ENCODE measurements at places on chromosomes 16 and 17.
A peak's percentile ranks its signal among the peaks of the same experiment; 100 is the strongest.

DNA sequence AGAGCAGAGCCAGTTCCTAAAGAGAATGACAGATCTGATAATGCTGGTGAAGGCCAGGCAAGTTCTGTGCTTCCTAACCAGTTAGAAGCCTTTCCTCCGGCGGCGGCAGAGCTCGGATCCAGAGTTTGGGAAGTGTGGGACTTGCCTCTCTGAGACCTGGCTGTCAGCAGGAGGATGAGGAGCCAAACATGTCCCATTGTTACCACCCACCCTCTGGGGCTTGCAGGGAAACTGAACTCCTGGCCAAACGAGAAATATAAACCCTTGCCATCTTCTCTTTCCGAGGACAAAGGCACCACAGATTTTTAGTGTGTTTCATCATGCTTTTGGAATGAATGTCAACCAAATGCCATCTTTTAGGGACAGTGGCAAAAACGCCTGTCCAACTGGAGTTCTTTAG lies 80.2 kb upstream of the SMURF2 start:
- no peak for DNase-seq

GRCh38 chr17:36132421-36132831 lies 28.8 kb downstream of the CCL4 start:
- DNase-seq: no peak

- no peak for DNase-seq
Measured at GRCh38 chr17:51748749-51749604, 409.5 kb downstream of the CA10 start.

- DNase-seq: no peak
Measured at GRCh38 chr17:47119746-47120520, 69.2 kb downstream of the CDC27 start.

DNA sequence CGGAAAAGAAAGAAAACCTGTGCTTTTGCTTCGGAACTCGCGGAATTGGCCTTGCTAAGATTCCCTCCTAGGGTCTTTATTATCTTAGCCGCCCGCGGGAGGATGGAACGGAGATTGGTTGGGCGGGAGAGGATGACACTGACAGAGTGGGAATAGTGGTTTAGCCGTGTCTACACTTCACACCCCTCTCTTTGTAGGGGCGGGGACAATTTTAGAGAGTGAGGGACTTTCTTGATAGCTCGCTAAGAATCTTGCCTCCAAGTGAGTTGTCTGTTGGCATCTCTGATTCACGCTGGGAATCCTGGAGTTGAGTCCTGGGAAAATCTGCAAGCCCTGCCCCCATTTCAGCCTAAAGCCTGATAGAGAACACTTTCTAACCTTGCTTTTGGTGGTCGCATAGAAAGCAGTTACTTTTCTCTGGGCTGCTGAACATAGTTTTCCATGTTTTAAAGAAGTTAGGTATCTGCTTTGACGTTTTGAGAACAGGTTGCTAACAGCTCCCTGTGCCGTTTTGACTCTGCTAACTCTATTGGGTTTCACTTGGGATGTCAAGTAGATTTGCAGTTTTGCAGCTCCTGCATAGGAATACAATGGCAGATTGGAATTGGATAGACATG lies 697 bp downstream of the NOL11 start:
- peak; percentile 46 for DNase-seq

- no peak for DNase-seq
Measured at GRCh38 chr16:67672306-67672705, 5.7 kb downstream of the C16orf86 start.

- no peak for DNase-seq
Measured at GRCh38 chr17:69690531-69690930, 276.0 kb downstream of the MAP2K6 start.

- DNase-seq: peak; percentile 23
Measured at GRCh38 chr17:1829216-1829591, 498 bp downstream of the SMYD4 start.

DNA sequence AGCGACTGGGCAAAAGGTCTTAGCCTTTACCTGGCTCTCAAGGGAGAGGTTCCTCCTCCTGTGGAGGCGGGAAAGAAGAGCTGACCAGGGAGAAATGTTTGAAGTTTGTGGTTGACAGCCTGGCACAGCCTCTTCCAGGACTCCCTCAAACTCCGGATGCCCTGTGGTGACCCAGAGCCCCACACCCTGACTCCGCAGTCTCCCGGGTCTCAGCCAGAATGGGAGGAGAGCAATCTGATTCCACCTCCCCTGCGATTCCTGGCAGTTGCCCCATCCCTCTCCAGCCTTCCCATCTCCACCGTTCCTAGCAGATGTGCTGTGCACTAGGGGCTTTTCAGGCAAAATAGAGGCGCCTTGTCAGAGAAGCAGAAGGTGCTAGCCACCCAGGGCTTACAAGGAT lies 5.5 kb upstream of the DNAI2 start:
- no peak for DNase-seq

GRCh38 chr17:39408360-39408759 lies 6.9 kb upstream of the FBXL20 start:
- no peak for DNase-seq

DNA sequence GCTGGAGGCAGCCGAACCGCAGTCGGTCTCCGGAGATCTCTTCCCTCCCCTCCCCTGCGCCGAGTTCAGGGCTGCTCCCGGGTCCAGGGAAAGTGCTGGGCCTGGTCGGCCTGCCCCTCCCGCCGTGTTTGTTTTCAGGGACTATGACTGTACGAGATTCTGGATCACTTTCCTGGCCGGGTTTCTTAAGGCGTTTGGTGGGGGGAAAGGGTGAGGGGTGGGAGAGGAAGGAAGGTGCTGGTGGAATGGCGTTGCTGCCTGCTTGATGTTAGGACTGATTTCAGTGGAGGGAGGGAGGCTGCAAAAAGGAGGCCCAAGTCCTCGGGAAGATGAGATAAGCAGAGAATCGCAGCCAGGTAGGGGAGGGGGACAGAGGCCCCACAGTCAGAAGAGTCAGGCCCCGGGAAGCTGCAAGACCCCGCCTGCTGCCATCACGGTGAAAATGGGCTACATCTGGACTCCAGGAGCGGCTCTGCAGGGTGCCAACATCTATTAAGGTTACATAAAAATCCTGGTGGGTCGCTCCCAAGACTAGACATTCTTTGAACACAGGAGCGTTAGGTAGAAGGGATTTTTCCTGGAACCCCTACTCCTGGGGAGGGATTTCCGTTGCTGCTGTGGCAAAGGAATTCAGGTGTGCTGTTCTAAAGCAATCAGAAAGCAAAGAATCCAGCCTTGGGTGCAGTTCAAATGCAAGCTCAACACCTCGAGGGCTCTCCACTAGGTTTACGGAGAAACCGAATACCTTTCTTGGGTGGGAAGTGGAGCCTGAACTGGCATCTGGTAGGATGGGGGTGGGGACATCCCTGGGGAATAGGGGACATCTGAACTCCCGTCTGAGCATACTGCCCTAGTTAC lies 1.2 kb downstream of the ARHGAP44 start:
- DNase-seq: no peak

- no peak for DNase-seq
Measured at GRCh38 chr16:64730261-64730660, 391.6 kb downstream of the CDH11 start.

GRCh38 chr17:16286009-16286946 lies 67.0 kb downstream of the CENPV start:
- peak; percentile 89 for DNase-seq

- peak; percentile 80 for DNase-seq
Measured at GRCh38 chr16:81616321-81617020, 162.6 kb upstream of the PLCG2 start.

DNA sequence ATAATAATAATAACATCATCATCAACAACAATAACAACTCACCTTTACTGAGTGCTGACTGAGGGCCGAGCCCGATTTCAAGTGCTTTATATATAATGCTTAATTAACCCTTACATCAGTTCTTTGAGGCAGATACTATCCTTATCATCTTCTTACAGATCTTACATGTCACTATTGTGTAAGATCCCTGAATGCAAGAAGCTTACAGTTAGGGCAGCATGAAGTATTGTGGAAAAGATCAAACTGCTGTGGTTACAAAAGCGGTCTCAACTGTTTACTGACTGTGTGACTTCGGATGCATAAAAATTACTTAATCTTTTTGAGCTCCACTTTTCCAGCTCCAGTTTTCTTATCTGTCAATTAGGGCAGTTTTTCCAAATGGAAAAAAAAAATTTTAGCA lies 3.3 kb downstream of the VAT1 start:
- no peak for DNase-seq

DNA sequence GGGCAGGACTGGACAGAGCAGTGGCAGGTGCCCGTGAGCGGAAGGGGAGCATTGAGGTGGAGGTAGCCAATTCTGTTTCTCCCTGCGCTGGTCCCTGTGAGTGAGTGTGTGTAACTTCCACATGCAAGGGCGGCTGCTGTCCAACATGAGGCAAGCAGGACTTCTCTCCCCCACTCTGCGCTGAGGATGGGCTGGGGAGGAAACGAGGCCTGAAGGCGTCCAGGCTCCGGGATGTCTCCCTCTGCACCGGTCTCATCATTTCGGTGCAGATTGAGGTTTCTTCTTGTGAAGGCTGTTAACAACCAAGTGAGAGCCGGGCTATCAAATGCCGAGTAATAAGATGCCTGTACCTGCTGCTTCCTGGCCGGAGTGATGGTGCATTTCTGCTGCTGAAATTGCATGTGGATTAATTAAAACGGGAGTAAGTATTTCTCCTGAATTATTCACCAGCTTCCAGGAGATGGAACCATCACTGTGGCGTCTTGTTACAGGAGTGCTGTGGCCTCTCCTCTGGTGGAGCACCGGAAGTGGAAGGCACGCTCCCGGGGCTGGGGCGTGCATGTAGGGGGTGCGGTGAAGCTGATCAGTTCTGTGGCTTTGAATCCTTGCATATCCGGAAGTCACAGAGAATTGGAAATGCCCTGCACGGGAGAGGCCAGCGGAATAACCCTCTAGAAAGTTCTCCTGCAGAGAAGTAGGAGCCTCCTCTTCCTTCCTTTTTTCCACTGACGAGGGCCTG lies 41.7 kb upstream of the MGAT5B start:
- DNase-seq: no peak

- DNase-seq: no peak
Measured at GRCh38 chr17:57834146-57834741, 15.6 kb downstream of the MRPS23 start.

Data from GM10248 (cell line).